Lung microvascular endothelial cell (primary cell): ENCODE measurements at places on chromosomes 2 and 18.

- DNase-seq, result peak; percentile 87
These were observed 895 bp upstream of the GLS start for GRCh38 chr2:190879474-190880377.

GRCh38 chr2:24875272-24875671 is 44.8 kb downstream of the ADCY3 start:
- DNase-seq, result no peak

DNA sequence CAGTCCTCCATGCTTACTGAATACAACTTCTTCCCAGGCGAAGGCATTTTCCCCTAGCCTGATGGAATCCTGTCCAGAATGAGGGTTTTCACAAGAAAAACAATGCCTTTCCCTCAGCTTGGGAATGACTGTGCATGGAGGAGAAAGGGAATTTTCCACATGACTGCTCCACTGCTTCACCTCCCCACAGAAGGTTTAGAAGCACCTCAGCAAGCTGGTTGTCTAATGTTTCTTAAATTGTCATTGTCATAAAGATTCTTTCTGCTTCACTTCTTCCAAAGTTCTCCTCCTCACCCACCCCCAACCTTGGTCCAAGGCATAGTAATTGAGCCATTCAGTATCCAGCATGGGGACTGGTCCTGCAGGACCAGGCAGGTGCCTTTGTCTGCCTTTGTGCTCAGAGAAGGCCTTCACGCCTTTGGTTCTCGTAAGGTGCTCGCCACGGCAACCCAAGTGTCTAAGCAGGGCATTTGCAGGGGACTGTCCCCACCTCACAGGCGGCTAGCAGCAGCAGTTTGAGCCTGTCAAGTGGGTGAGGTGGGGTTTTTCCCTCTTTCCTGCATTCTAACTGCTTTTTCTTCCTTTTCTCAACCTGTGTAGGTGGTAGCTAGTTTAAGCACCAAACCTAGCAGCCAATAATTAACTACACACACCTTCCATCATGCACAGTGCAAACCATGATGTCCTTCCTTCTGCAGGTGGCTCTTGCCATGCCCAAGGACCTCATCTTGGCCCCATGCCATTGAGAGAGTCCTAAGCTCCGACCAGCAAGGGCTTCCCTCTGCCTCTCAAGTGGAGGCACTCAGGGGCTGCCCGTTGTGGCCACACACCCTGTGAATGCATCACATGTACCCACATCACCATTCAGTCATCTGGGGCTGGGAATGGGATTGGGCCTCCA is 65.7 kb upstream of the BCL2L11 start:
- no peak for DNase-seq

DNA sequence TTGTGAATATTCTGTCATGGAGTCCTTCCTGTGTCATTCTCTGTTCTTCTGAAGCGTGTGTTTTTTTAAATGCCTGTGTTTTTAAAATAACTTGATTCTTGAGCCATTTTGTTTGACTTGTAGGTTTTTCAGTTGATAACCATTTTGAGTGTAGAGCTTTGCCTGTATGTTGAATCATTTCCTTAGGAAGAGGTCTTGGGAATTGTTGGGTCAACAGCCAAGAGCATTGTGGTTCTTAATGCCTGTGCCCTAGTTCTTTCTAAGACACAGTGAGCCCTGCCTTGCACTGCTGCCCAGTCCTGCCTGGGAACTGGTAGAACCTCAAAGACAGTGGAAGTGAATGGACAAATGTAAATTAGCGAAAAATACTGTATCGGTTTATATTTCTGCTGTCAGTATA is 25.9 kb downstream of the RAB12 start:
- DNase-seq, result peak; percentile 90

GRCh38 chr2:82636402-82637020 is 1822.6 kb downstream of the SUCLG1 start:
- no peak for DNase-seq

DNA sequence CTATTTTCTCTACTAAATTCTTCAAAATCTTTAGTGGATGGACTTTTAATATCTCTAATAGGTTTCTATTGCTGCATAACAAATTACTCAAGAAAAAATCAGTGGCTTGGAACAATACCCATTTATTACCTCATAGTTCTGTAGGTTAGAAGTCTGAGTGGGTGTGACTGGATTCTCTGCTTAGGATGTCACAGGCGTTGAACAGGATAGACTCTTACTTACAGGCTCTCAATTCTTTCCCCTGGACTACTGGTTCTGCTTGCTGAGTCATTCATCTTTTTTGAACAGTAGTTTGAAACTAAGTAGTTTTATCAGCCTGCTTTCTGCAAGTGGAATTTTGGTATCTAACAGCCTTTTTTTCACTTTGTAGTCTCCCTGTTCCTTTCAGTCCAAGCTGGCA is 265.4 kb downstream of the ZNF385B start:
- no peak for DNase-seq

GRCh38 chr2:186605041-186605440 is 15.2 kb downstream of the ITGAV start:
- DNase-seq, result peak; percentile 94

- no peak for DNase-seq
These were observed 164.1 kb downstream of the MBD5 start for GRCh38 chr2:148184976-148185375.

- peak; percentile 46 for DNase-seq
These were observed 18.9 kb downstream of the TTR start for GRCh38 chr18:31610286-31611205.

- no peak for DNase-seq
These were observed 52.5 kb downstream of the AQP4 start for GRCh38 chr18:26813043-26813442.

GRCh38 chr2:234352270-234352669 is 144.6 kb downstream of the ARL4C start:
- DNase-seq, result no peak

DNA sequence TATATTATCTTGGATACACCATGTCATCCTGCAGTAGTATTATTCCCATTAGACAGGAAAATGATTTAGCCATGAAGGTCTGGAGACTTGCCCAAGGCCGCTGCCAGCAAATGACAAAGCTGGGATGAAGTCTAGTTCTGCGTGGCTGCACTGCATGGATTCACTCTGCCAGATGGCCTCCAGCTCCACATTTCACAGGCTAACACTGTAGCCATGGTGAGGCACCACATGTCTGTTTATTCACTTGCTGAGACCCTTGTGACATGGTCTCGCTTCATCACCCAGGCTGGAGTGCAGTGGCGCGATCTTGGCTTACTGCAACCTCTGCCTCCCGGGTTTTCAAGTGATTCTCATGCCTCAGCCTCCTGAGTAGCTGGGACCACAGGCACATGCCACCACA is 31.5 kb upstream of the SCG2 start:
- DNase-seq, result no peak
